ENCODE measurements at places on chromosomes 6 and 20. TPM values are rescaled to one million over a fixed set of nuclear protein-coding genes. Genes with fewer than 3 reads are reported as not detected.
A peak's percentile ranks its signal among the peaks of the same experiment; 100 is the strongest.

The SNX21 gene
- total RNA-seq = 14.1 TPM

The TAGAP gene
- 1.4 TPM for total RNA-seq

The COL12A1 gene
- 9.4 TPM for total RNA-seq

DNA sequence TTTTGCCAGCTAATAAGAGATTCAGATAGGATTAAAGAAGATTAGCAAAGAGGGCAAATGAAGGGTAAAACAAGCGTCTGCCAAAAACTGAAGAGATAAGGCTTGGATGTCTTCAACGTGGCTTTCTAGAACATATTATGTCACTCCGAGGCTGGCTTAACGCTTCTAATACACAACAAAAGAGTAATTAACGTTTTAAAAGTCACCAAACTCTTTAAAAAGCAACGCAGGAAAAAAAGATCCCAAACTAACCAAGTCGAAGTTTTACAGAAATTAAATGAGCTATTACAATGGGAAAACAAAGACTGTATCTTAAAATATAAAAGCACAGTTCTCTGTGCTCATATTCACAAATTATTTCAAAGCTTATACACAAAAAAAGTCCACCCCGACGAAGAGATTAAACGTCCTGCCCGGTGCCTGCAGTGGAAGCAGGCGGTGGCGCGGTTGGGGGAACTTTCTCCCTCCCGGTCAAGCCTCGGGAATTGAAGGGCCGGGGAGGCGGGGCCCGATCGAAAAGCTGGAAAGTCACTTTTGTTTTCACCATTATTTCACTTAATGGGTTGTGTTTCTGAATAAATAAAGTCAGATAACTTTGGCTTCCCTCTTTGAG lies 1.2 kb downstream of the MAK start:
- peak; percentile 35 for DNase-seq

DNA sequence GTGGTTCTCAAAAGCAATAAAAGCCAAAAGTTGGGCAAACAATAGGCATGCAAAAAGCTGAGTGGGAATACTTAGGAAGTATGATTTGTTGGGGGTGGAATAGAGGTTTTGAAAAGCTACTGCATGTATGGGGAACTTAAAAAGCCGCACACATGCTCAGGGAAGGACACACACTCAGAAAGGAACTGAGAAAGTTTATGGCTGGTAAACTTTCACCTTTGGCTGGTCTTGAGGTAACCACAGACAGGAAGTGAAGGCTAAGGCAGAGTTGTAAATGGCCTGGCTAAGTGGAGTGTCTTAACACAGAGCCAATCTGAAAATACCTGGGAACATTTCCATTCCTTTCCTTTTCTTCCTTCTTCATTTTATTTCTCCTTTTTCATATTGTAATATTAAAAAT lies 134.5 kb upstream of the EXOC2 start:
- no peak for DNase-seq

DNA sequence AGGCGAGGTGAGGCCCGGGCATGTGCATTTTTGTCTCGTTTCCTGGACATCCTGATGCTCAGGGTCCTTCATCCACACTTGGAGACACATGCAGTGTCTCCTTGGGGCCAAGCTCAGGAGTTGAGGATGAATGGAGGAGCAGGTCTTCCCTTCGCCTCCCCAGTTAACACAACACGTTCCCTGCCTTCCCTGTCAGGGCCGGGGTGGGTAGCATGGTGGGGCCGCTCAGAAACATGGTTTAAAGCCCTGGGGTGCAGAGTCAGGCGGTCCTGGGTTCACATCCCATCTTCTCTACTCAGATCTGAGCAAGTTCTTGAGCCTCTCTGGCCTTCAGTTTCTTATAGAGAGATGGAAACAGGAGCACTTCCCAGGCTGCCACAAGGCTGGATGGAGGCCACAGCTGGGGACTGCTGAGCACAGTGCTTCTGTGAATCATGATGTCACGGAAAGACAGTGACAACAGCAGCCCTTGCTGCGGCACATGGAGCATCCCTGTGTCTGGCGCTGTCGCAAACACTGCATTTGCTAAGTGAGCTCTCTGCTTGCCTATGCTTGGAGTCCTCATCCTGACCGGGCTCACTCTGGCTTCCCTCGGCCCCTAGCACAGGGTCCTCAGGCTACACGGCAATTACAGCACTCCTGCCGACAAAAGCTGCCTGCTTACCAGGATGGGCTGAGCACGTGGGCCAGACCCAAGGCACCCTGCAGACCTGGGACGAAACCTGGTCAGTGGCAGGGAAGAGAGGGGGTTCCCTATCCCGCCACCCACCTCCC lies 45.6 kb upstream of the STX16 start:
- DNase-seq = no peak

DNA sequence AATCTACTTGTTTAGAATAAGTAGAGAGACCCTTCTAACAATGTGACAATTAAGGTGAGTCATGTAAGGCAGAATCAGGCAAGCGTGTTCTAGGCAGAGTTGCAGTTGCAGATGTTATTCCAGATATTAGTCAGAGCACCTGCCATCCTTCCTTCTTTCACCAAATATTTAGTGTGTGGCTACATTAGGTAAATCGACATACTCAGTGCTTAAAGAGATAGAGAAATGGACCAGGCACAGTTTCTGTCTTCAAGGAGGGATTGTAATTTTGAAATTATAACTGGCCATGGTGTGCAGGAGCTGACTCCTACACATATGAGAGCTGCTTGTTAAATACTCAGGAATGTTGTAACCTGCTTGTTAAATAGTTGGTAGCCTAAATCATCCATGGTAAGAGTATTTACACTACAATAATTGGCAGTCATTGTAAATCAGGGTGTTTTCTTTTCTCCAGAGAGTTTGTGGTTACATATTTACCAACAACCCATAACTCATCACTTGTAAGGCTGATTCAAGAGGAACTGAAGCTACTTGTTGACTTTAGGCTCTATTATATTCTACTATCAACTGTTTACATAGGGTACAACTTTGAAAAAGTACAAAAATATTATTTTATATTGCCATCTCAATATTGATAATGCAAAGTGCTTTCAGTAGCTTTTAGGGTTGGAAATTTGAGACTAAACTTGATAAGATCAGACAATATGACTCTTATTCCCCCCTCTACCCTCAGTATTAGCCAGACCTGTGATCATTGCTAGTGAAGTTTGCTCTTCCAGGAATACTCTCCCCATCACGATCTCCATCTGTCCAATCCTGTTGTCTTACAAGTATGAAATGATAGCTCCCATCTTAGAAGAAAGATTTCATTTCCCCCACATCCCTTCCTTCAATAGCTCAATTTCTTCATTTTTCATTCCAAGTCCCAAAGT lies 607.1 kb downstream of the COL12A1 start:
- DNase-seq = no peak

DNA sequence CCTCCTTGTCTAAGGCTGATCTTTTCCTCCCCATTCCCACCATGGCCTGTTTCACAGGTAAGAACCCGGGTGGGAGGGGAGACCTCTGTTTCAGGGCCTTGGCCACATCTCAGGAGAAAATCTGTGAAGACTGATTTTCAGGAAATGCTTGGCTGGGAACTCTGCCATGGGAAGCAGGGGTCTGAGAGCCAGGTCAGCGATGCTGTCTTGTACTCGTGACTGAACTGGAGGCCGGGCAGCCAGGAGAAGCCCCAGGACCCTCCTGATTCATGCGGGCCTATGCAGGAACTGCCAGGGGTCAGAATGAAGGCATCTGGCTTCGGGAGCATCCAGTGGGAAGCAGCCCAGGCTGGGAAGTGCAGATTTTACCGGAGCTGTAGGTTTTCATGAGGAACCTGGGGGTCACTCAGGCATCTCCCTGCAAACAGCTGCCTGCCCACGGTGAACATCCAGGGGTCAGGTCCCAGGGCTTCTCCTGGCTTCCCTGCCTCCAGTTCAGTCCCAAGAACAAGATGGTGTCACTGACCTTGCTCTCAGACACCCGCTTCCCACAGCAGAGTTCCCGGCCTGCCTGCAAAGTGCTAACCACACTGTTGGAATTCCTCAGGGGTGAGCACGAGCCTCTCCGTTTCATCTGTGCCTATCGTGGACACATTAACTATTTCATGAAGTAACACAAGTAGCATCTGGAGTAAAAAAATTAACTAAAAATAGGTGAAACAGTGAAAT lies 90.2 kb upstream of the SULF2 start:
- DNase-seq = no peak

DNA sequence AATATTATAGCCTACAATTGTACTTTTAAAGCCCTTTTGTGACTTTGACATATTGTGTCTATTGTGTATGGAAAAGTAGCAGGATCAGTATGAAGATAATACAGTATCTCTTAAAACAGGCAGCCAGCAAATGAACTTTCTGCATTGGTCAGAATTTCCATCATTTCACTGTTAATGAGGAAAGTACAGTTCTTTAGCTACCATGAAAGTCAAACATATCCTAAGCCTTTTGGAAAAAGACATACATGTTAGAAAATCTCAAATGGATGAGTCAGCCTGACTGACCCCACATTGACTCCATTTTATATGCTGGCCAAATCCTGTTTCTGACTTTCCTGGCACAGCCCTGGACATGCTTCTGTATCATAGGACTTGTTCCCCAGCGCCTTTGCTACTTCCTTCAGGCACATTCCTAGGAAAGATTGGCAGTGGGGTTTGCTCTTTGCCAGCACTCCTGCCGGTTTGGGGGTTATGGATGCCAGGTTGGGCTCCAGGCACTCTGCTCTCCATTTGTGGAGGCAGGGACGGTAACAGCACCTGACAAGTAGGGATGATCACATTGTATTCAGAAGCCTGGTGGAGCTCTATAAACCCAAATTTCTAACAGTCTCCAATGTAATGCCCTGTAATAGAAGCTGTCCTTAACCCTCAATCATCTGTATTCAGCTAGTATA lies 43.7 kb downstream of the TOP1 start:
- DNase-seq = peak; percentile 9

GRCh38 chr20:5919626-5920544 lies 30.4 kb downstream of the TRMT6 start:
- no peak for DNase-seq

Measured in heart left ventricle (tissue), 16 donors.